AG09309 (cell line): ENCODE measurements at places on chromosomes 16 and 17.

DNA sequence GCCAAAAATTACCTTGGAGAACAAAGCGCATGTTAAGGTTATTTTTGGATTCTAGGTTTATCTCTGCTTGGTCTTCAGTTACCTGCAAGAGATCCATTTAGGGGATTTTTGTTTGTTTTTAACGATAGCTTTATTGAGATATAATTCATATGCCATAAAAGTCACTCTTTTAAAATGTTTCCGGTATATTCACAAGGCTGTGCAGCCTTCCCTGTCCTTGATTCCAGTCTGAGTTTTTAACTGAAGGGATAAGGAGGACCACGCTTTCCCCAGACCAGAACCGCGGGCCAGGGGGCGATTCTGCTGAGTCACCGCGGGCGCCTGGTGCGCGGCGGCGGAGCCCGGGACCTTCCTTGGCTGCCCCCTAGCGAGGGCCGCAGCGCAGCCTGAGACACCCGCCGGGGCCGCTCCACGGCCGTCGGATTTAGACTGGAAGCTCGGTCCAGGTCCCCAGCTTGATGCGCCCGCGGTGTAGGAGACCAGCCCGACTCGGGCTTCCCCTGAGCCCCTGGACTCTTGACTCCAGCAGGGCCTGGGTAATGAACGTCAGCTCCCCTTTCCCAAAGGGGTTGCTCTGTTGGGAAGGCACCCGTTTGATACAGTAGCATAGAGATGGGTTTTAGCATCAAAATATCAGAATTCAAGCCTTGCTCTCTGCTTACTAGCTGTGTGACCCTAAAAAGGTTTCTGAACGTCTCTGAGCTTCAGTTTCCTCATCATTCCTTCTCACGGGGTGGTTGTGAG, 50.0 kb upstream of the STH start:
- no peak for DNase-seq

- no peak for DNase-seq
Observed at GRCh38 chr16:4803898-4804762, 1.7 kb upstream of the ROGDI start.

GRCh38 chr17:34733333-34733732, 154.0 kb downstream of the TMEM132E start:
- no peak for DNase-seq

- DNase-seq = no peak
Observed at GRCh38 chr16:50285406-50286003, 19.2 kb downstream of the ADCY7 start.

- no peak for DNase-seq
Observed at GRCh38 chr16:84239141-84239769, 557 bp downstream of the KCNG4 start.

- DNase-seq = no peak
Observed at GRCh38 chr17:29195465-29196081, 15.4 kb upstream of the MYO18A start.

DNA sequence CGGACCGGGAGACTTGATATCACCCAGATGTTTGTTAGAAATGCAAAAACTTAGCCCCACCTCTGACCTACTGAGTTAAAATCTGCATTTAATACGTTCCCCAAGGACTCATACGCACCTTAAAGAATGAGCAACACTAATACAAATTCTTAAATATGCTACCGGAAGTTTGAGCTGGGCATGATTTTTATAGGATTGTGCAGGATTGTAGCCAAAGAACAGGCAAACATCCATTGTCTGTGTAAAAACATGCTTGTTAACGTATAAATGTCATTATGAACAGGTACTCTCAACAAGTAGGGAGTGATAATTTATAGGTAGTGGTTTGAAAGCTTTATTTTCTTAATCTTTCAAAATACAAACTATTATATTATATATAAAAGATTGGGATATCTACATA, 22.3 kb upstream of the COX10 start:
- no peak for DNase-seq

DNA sequence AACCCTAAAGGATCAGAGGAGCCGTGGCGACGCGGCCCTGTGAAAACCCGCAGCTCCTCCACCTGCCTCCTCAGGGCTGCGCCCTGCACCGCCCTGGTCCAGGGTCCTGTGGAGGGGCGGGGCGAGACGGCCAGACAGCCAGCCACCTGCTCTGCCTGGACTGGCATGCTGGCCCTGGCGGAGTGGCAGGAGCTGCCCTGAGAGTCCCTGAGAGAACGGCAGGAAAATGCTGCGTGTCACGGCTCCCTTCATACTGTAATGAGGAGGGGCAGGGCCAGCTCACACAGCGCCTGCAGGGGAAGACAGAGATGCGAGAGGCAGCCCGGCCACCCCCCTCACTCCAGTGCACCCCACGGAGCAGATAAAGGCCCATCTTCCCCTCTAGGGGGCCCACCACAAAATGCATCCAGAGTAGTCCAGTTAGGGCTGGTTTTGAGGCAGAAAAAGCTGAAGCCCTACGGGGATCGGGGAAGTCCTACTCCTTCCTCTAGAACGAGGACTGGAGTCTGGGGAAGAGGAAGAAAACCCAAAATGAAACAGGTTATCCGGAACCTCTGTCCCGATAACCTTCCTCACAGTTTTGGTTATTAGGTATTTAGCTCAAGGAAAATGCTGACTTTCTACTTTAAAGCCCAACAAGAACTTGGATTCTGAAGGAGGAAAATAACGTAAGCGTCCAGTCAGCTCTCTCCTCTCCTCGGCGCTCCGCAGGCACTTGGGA, 97.6 kb upstream of the DNAH17 start:
- DNase-seq = no peak

DNA sequence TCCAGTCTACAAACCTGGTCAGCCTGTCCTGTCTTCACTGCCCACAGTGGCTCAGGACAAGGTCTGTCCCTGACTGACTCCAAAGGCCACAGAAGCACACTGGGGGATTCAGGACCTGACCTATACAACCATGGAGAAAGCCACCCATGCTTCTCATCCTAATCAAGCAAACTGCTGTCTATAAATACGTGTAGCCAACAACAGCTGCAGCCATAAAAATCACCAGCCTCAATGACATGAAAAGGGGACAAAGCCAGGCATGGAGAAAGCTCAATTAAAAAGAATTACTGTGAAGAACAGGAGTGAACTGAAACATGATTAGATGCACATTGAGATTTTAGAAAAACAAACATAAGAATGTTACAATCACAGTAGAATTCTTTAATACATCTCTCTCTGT, 170.1 kb downstream of the CDK5R1 start:
- no peak for DNase-seq

DNA sequence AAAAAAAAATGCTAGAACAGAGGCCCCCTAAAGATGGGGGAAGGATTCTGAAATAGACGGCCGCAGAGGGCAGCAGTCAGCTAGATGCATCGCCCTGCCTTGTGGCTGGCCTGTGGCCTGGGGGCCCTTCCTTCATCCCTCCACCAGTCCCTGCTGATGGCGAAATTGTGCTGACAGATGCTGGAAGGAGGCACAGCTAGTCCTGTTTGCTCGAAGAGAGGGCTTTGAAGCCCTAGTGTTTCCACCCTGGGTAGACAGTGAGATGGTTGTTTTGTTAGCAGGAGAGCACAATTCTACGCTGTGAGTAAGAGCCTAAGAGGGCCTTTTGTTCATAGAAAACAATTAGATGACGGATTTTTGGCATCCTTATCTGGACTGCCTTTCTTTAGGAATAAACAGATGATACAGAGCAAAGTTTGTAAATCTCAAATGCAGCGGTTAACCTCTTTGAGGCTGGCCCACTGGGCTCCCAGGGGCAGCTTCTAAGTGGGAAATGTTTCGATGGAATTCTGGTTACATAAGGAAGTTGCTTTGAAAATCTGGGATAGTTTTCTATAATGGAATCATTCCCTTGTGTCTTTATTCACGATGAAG, 23.0 kb downstream of the VPS35L start:
- DNase-seq = no peak

DNA sequence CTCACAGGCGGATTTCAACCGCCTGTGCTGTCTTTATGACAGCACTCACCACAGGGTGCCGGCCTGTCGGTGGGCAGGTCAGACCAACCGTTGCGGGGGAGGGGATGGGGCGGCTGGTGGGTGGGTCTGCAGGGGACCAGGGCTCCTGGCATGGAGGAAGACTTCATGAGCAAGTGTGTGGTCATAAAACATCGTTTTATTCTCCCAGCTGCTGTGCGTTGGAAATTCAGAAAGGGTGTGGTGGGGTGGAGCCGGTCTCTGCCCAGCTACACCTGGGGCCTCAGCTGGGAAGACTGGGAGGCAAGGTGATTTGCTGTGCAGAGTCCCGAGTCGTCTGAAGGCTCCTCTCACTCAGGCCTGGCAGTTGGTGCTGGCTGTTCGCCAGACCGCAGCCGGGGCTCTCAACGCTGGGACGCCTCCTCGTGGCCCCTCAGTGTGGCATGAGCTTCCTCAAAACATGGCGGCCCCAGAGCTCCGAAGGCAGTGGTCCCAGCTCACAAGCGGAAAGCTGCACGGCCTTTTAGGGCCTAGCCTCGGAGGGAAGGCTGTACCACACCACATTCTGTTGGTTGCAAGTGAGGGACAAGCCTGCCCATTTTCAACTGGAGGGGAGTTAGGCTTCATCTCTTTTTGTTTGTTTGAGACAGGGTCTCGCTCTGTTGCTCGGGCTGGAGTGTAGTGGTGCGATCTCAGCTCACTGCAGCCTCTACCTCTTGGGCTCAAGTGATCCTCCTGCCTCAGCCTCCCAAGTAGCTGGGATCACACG, 45.8 kb upstream of the GSE1 start:
- no peak for DNase-seq

DNA sequence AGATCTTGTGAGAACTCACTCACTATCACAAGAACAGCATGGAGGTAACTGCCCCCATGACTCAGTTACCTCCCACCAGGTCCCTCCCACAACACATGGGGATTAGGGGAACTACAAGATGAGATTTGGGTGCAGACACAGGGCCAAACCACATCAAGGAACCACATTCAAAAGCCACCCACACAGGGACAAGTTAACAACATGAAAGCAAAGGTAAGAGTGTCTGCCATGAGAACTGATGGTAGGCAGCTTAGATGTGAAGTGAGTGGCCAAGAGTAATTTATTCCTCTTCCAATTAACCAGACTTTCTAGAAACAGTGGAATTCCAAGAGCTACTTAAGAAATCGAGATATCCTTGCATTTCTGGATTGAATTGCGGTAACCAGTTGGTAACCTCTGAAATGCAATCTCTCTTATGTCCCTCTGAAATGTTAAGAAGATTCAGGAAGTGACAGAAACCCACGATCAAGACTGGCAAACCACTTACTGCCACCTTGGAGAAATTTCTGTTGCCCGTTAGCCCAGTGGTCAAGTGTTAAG, 167.4 kb upstream of the CACNG5 start:
- DNase-seq = no peak

DNA sequence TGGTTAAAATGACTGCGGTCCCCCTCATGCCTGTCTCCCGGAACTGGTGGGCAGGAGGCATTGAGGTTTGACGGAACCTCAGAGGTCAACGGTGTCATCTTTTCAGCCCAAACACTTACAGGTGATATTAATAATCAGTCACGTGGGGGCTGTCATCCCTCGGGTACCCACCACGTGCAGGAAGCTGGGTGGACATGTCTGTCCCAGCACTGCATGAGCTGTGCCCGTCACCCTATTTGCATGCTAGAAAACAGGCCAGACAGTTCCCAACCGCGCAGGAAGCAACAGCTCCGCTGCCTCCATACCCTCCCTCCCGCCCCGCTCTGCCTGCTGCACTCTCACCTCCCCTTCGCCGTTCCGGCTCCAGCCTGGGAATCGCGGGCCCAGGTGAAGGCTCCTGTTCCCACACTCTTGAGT, 1.4 kb downstream of the SYNGR3 start:
- DNase-seq = no peak

- DNase-seq = no peak
Observed at GRCh38 chr17:72838581-72838980, 253.9 kb downstream of the SLC39A11 start.

GRCh38 chr16:28556914-28557320, 3.2 kb downstream of the SGF29 start:
- DNase-seq = no peak

DNA sequence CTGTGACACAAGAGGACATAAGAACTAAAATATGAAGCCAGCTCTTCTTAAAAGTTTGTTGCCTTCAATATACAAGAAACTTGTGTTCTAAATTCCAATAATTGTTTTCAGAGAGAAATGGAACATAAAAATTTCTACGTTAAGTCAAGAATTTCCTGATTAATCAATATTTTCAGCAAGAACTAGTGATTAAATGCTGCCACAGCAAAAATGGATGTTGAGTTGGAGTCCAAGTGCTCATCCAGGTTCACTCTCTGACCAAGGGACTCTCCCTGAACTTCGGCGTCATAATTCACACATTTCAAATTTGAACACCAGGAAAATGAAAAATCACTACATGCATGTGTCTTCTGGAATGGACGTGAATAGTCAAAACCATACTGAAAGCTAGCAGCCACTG, 1263.6 kb upstream of the GOT2 start:
- no peak for DNase-seq

GRCh38 chr16:17084130-17084529, 386.6 kb downstream of the XYLT1 start:
- no peak for DNase-seq

- no peak for DNase-seq
Observed at GRCh38 chr16:76346210-76346609, 69.0 kb downstream of the CNTNAP4 start.

DNA sequence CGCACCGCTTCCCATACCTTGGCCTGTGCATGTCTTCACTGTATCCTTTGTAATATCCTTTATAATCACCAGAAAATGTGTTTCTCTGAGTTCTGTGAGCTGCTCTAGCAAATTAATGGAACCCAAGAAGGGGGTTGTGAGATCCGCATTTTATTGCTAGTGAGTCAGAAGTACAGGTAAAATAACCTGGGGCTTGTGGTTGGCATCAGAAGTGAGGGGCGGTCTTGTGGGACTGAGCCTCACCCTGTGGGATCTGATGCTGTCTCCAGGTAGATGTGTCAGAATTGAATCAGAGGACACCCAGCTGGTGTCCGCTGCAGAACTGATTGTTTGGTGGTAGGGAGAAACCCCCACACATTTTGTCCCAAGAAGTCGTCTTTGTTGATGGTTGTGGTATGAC, 382.4 kb downstream of the SNX29 start:
- DNase-seq = no peak

DNA sequence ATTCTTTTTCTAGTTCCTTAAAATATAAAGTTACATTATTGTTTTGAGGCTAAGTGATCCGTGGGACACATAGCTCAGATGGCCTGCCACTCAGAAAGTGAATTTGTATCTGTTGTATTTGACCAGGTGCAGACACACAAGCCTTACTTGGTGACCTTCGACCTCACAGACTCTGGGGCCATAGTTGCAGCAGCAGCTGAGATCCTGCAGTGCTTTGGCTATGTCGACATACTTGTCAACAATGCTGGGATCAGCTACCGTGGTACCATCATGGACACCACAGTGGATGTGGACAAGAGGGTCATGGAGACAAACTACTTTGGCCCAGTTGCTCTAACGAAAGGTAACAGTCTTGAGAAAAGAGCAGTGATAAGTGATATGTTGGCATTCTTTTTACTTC, 30.5 kb downstream of the TMEM11 start:
- no peak for DNase-seq

- DNase-seq = no peak
Observed at GRCh38 chr17:64732336-64733006, 70.4 kb upstream of the SMURF2 start.
